ENCODE measurements at places on chromosomes 2 and 18.

- DNase-seq = no peak
These were observed 290.6 kb downstream of the PTGR3 start for GRCh38 chr18:74918276-74918790.

- DNase-seq = no peak
These were observed 779.4 kb upstream of the ZEB2 start for GRCh38 chr2:145299368-145299767.

GRCh38 chr18:38330573-38330972, 765.0 kb upstream of the CELF4 start:
- DNase-seq = no peak

DNA sequence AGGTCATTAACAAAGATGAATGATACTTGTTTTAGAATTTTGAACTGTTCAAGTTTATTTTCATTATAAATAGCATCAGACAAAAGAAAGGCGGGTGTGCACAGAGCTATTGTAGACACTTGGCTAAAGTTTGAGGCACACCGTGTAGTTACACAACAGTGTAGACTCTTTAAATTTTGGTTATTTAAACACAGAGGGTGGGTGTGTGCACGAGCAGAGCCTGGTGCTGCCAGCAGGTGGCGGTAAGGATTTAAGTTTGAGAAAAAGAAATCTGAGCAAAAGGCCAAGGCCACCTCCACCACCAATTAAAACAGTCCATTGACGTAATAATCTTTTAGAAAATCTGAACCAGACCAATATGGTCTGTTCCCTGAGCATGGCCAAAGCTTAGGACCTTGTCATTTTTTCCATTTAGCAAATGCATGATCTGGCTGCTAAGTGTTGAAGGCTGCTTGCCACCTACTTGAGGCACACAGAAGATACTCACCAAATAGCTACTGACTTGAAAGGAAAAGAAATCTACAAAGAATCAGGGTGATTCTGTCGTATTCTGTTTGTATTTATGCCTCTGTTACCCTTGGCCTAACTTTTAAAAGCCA, 14.3 kb downstream of the COPS7B start:
- no peak for DNase-seq

DNA sequence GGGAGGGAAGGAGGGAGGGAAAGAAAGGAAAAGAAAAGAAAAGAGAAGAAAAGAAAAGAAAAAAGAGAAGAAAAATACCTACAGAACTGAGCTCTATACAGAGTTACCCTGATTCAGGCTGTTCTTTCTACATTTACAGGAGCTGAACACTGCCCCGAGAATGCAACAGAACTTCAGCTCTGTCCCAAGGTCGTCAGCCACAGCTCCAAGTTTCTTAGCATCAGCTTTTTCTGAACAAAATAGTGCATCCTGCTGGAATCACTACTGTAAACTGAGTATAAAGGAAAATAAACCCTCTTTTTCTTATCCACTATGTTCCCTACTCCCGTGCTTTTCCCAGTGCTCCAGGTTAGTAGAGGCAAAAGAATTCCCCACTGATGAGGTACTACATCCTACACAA, 4.7 kb upstream of the PPP4R1 start:
- no peak for DNase-seq

GRCh38 chr2:101811226-101812015, 113.9 kb downstream of the MAP4K4 start:
- DNase-seq = no peak

GRCh38 chr2:100427627-100428258, 10.3 kb upstream of the CHST10 start:
- DNase-seq = peak; percentile 8

DNA sequence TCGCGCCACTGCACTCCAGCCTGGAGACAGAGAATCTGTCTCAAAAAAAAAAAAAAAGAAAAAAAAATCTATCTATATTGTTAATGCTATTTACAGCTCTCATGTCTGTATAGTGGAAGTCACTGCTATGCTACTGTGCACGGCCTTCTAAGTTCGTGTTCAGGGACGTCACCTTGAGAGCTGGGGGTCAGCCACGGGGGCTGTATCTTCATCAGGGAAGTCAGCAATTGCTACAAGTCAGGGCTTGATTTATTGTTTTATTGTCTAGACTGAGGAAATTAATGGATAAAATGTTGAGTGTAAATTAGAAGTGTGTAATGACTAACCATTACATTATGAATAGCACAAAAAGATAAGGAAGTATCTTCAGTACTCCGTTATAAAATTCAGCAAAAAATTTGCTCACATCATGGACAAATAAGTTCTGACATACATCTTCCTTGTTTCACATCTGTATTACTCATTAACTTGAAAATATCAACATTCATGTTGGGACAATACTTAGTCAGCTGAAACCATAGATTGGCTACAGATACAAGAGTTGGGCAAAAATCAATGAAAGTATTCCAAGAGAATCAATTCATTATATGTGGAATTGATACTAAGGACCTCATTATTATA, 136.6 kb upstream of the SEC11C start:
- DNase-seq = no peak

DNA sequence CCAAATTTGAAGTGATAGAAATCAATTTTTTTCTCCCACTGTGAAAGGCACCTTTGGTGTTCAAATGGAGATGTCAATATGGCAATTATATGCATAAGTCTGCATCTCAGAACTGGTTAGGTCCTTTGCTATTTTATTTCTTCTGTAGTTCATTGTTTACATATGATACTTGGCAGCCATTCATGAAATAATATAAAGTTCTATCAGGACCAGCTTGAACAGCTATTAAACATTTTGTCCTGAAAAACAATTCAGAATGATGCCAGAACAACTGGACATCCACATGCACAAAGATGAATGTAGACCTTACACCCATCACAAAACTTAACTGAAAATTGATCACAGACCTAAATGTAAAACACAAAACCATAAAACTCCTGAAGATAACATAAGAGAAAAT, 41.8 kb upstream of the ARHGAP28 start:
- DNase-seq = no peak

DNA sequence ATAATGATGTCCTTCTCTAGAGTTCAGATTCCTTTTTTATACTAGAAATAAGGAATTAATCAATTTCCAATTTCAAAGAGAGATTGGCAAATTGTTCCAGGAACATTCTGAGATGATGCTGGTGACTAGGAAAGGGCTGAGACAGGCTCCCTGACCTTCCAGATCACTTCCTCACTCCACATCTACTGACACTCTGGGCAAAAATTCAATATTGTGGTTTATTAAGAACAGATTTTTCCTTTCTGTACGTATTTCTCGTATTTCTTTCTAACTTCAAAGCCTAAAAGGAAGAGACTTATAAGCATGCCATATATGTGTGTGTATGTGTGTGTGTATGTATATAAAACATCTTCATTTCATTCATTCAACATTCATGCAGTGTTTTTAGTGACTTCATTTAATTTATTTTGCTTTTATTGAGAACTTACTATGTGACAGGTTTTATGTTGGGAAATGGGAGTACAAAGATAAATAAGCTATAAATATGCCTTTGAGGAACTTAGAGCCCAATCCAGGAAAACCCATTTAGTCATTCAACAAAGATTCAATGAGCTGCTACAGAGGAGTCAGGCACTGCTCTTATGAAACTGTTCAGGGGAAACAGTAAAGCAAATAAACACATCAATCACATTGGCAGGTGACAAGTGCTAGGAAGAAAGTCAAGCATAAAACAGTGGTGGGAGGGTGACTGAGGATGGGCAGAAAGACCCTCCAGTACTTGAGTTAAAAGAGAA, 137.9 kb downstream of the RDH14 start:
- DNase-seq = peak; percentile 23

DNA sequence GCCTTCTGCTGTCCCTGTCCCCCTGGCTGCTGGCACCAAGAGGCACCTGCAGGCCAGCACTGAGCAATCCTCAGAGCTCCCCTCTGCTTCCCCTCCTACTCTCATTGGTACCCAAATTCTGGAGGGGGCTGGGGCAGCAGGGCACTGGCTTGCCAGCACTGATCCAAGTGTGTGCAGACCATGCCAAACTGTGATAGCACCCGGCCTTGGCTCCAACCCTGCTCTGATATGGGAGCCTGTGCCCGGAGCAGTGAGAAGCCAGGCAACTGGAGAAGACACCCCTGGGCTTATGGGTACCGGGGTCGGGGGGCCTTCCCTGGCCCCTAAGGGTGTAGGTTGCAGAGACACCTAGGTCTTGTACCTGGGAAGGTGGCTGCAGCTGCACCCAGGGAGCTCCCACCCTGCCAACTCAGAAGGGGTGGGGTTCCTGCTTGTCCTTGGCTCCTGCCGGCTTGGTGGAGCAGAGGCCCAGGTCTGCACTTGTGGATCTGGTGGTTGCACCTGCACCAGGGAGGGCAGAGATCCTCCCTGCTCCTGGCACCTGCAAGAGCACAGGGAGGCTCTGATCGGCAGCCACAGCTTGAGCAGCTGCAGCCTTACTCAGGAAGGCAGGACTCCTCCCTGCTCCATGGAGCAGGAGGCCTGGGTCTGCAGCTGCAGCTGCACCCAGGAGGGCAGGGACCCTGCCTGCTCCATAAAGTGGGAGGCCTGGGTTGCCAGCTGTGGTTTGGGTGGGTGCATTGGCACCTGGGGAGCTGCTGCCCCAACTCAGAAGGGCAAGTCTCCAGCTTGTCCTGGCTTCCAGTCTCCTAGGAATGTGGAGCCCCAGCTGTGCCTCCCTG, 96.3 kb downstream of the BCL2L11 start:
- DNase-seq = no peak

GRCh38 chr18:427005-427404, 73.5 kb downstream of the COLEC12 start:
- DNase-seq = peak; percentile 83

DNA sequence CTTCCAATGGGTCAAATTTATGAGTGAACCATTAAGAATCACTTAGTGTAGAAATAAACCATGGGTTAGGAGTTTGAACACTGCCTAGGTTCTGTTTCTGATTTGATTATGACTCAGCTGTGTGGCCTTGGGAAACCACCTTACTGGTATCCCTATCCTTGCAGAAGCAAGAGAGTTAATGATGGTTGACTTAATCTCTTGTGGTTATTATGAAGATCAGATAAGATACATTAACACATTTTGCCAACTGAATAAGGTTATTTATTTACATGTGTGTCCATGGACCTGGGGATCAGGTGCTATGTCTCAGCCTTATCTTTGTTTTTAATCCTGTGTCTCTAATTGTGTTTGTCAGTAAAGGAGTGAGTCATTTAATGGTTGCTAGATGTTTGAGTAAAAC, 5.4 kb upstream of the KCNJ13 start:
- DNase-seq = peak; percentile 66

DNA sequence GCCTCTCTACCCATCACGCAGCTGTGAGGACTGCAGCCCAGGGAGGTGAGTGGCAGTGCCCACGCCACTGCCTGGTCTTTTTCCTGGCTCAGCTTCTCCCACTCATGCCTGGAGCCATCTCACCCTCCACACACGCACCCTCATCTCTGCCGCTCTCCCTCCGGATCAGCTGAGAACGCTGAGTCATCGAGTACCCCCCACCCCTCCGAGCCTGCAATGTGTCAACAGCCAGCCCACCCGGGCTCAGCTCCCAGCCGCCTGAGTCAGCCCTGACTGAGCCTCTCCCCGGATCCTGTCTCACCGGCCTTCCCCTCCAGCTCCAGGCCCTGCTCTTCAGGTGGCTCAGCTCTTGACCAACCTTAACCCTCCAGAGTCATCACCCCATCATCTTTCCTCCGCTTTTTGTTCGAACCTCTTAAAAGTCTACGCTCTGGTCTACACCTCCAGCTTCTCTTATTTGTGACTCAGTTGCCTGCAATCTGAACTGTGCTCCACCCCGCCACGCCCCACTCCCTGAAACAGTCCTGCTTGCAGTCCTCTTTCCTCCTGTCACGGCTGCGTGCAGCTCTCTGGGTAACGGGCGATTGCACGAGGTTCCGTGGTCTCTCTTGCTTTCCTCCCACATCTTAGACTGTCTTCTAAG, 94.4 kb upstream of the ASAP2 start:
- DNase-seq = peak; percentile 95

DNA sequence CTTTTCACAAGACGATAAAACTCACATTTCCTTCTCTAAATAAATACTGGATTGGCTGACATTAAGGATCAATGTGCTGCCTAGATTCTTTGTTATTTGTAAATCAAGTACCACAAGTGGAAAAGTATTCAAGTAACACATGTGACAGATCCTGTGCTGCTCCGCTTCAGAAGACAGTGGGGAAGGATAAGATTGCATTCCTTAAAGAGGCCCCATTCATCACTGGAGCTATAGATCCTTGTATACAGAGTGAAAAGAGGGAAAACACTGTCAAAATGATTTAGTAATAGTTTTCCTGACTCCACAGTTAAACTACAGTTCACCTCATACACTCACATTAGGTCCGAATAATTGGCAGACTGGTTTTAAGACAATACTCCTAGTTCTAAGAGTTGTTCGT, 108.0 kb upstream of the CSRNP3 start:
- DNase-seq = no peak

DNA sequence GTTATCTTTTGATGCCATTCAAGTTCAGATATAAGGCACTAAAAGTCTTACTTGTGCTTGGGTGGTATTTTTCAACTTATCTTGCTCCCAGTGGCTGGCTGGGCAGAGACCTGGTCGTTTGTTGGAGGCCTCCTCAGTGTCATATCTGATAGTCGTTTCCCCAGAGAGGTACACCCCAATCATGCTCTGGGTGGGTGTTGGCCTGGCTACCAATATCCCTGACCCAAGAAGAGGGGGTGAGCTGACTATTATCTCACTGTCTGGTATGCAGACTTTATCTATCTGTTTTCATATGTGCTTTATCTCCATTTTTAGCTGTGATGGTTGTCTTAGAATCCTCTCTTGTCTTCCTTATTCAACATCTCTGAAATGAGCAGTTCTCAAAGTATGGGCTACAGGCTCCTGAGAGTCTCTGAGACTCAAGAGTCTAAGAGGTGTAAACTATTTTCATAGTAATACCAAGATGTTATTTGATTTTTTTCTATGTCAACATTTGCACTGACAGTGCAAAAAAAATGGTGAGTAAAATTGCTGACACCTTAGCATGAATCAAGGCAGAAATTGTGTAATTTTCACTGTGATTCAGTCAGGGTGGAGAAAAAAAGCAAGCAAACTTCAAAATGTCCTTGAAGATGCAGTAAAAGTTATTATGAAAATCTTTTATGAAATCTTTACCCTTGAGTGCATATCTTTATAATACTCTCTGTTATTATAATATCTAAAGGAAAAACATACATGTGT, 12.3 kb upstream of the PLEK start:
- peak; percentile 37 for DNase-seq

DNA sequence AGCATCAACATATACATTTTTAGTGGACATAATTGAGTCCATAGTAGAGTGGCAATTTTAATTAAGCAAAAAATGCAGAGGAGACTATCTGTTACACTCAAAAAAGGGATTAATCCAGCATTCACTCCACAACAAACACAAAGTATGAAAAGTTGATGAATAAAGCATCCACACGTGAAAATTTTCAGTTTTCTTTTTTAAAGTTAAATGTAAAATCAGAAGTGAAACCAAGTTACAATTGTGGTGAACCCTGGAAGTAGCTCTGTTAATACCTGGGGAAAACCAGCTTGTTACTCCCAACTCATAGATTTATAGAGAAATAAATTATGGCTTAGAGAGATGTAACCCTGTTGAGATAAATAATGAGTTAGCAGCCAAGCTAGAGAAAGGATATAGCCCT, 807.8 kb downstream of the TRIB2 start:
- DNase-seq = no peak

GRCh38 chr2:127479219-127479825, 47.0 kb downstream of the IWS1 start:
- no peak for DNase-seq

All from NCI-H226 (cell line).